Thyroid gland (tissue), 4 donors: ENCODE measurements at places on chromosomes 7 and 10.
A peak's percentile ranks its signal among the peaks of the same experiment; 100 is the strongest.

GRCh38 chr7:28812616-28813015 is 145.5 kb downstream of the TRIL start:
- no peaks in the 10 kb centered on the region for H3K27me3 ChIP-seq
- DNase-seq = peak; percentile 48
- no peak overlapping the region for H3K27ac ChIP-seq
- no peak overlapping the region for H3K4me3 ChIP-seq

DNA sequence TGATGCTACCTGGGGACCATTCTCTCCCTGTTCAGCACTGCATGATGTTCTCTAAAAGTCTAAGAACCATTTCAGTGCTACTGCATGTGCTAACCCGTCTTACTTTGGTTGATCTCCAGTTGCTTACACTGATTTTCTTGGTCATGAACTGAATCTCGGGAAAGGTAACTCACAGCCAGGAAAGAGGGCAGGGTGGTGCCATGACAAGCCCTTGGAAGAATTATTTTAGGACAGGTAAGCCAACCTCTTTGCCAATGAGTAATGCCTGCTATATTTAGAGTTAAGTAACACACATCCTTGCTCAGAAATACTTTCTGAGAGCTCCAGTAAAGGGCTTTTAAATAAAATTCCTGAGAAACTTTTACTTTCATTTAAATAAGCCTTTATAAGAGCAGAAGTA is 126.7 kb downstream of the ARL4A start:
- DNase-seq = no peak
- H3K36me3 ChIP-seq = no peaks in the 10 kb centered on the region
- H3K4me1 ChIP-seq = no peaks in the 10 kb centered on the region
- no peaks in the 10 kb centered on the region for H3K27me3 ChIP-seq

GRCh38 chr10:131655101-131655849 is 245.5 kb upstream of the PPP2R2D start:
- DNase-seq = no peak
- H3K4me1 ChIP-seq = no peaks in the 10 kb centered on the region
- H3K27ac ChIP-seq = no peak overlapping the region
- H3K27me3 ChIP-seq = no peaks in the 10 kb centered on the region
- H3K36me3 ChIP-seq = no peaks in the 10 kb centered on the region

DNA sequence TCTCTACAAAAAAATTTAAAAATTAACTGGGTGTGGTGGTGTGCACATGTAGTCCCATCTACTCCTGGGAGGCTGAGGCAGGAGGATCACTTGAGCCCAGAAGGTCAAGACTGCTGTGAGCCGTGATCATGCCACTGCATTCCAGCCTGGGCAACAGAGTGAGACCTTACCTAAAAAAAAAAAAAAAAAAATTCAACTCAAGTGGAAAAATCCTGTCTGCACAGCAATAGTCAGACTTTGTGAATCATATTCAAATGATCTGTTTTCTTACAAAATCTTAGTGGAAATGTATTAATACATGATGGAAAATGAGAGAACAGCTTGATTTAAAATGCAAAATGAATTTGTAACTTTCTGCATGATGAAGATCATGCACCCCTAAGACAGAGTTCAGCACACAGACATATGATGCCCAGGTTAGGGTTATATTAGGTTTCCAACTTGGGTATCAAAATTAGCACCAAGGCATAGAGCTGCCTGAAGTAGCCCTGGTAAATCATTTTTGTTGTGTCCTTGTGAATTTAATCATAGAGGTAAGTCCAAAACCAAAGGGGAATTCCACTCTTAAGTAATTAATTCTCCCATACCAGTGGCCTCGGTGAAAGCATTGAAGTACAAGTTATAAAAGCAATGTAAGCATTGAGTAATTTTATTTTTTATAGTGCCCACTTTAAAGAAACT is 93.8 kb downstream of the ADD3 start:
- peak; percentile 33 for DNase-seq
- H3K4me3 ChIP-seq = no peak overlapping the region
- H3K4me1 ChIP-seq = no peaks in the 10 kb centered on the region
- H3K27ac ChIP-seq = no peak overlapping the region

- H3K27ac ChIP-seq = no peak overlapping the region
- no peaks in the 10 kb centered on the region for H3K4me1 ChIP-seq
- no peaks in the 10 kb centered on the region for H3K27me3 ChIP-seq
- H3K4me3 ChIP-seq = no peak overlapping the region
Observed at GRCh38 chr10:96431211-96431970, 72.6 kb upstream of the OPALIN start.

DNA sequence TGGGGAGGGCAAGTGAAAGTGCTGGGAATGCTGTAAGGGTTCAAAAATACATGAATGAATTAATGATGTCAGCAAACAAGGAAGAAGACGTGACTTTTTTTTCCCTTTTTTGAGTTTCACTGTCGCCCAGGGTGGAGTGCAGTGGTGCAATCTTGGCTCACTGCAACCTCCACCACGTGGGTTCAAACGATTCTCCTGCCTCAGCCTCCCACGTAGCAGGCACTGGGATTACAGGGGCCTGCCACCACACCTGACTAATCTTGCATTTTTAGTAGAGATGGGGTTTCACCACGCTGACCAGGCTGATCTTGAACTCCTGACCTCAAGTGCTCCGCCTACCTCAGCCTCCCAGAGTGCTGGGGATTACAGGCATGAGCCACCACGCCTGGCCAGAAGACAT is 30.0 kb downstream of the DENND10 start:
- no peak for DNase-seq
- no peak overlapping the region for H3K27ac ChIP-seq
- no peaks in the 10 kb centered on the region for H3K27me3 ChIP-seq
- no peak overlapping the region for H3K4me3 ChIP-seq
